ENCODE measurements at places on chromosomes 2 and 18.
A peak's percentile ranks its signal among the peaks of the same experiment; 100 is the strongest.

DNA sequence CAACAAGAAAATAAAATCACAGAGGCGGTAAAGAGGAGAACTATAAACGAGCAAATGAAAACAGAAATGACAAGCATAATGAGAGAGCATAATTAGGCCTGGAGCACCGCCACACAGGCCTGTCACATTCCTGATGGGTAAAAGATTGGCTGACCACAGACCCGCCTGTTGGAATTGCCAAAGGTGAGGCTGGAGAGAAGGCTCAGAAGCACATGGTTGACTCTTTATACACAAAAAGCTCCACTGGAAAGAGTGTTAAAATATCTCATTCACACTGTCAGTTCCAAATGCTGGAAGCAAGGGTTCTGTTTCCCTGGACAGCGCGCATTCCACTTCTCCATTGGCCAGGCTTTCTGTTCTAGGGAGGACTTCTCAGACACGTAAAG, 5.9 kb upstream of the LGALSL start:
- no peak for DNase-seq

DNA sequence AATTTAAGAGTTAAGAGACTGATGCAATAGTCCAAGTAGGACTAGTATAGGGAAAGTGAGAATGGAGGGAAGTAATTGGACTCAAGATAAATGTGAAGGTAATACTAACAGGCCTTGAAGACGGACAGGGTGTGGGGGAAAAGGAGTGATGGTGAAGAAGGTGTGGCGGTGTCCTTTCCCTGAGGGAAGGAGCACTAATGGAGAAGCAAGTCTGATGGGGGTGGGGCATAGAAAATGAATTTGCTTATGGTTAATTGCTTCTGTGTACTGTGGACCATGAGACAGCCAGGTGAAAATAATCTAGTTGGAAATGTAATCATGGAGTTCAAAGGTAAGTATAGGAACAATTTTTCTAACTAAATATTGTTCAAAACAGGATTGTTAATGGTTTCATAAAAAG, 7.1 kb upstream of the TGOLN2 start:
- DNase-seq: no peak

- DNase-seq: no peak
Observed at GRCh38 chr2:166088634-166089033, 39.2 kb downstream of the SCN1A start.

DNA sequence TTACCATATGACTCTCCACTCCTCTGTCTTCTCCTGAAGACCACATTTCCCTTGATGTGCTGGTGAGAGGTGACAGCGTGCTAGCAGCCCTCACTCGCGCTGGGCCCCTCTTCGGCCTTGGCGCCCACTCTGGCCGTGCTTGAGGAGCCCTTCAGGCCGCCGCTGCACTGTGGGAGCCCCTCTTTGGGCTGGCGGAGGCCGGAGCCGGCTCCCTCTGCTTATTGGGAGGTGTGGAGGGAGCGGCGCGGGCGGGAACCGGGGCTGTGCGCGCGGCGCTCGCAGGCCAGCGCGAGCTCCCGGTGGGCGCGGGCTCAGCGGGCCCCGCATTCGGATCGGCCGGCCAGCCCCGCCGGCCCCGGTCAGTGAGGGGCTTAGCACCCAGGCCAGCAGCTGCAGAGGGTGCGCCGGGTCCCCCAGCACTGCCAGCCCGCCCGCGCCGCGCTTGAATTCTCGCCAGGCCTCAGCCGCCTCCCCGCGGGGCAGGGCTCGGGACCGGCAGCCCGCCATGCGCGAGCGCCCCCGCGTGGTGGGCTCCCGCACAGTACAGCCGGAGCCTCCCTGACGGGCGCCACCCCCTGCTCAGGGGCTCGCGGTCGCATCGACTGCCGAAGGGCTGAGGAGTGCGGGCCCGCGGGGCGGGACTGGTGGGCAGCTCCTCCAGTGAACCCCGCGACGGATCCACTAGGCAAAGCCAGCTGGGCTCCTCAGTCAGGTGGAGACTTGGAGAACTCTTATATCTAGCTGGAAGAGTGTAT, 246.6 kb upstream of the REG3G start:
- DNase-seq: no peak

GRCh38 chr2:16329421-16329820, 336.2 kb downstream of the CYRIA start:
- DNase-seq: no peak

DNA sequence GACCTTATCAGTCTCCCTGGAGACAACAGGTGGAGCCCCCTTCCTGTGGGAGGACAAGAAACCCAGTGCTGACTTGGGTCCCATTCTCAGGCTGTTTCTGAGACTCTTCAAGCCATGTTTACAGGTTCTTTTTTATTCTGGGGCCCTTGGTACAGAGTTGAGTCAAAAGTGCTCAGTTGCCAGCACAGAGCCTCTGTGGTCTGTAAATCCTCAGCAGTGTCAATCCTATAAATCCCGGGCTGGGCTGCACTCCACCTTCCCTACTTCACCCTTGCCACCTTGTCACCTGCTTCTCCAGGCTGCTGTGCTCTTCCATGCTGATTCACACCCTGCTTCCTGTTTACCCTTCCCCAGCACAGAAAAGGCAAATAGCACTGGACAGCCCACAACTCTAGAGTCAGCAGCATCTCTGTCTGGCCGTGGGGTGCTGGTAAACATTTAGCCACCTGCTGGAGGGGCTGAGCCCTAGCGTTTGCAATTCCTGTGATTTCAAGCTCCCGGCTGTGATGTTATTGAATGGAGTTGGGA, 74.7 kb downstream of the TNFRSF11A start:
- peak; percentile 89 for DNase-seq

DNA sequence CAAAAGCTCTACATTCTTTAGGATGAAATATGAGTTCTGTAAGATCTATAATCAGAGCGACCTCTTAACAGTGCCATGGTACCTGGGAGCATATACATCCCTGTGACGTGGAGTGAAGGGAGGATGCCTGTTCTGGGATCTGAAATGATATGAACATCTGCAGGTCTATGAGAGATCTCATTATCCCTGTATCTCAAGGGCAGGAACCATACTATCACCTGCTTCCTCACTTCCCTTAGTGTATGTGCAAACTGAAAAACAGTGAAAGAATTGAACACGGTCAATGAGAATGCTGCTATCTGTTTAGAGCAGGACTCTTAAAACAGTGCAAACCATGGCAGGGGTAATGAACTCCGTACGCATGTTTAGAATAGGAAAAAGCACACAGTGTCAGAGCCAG, 364.0 kb downstream of the LPIN1 start:
- no peak for DNase-seq

DNA sequence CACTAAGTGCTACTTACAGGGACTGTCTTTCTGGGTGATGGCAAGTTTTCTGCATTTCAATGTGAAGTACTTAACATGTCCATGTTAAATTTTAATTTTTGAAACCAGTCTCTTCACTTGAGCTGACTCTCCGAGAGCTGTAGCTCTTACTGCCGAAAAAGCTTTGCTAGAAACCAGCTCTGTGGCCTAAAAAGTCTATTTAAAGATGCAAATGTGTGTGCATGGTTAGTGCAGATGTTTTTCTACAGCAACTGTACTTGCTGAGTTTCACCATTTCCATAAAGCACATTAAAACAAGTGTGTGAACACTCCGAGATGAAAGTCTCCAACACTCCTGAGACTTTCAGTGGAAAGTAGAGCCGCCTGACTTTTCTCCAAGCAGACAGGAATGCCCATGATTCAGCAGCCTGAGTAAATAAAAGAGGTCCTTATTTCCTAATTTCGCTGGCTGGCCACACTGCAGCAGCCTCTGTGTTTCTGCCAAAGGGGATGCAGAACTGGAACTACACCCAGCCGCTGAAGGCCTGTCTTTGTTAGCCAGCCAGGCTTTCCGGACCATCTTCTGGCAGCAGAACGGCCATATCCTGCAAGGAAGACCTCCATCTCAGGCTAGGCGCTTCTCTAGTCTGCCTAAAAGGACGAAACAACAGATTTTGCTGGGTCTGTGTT, 121.2 kb downstream of the ZNF521 start:
- no peak for DNase-seq

DNA sequence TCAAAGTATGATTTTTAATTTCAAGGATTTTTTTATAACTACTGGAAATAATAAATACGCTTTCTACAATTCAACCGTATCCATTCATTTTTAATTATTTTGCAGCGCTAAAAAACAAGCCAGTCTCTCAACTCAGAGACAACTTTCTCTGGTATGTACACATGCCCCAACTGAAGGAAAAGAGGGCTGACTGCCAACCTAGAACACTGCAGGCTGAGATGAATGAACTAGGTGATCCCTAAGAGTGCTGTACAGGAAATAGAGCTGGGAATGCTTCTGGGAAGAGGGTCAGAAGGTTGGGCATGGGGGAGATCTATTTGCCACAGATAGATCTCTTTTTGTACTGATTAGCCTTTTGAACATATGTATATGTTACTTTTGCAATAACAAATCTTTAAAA, 460.1 kb downstream of the NR4A2 start:
- DNase-seq: no peak

GRCh38 chr2:46924608-46925007, 9.0 kb upstream of the MCFD2 start:
- DNase-seq: no peak

Data from SHP77 treated with DMSO at 0.1 percent for 48 hours (cell line).